AG04449 (cell line): ENCODE measurements at places on chromosomes 6 and 20.

GRCh38 chr6:27679964-27680694, 207.2 kb upstream of the ZNF184 start:
- no peak for DNase-seq

GRCh38 chr20:44068316-44069201, 118.4 kb downstream of the JPH2 start:
- DNase-seq: no peak

DNA sequence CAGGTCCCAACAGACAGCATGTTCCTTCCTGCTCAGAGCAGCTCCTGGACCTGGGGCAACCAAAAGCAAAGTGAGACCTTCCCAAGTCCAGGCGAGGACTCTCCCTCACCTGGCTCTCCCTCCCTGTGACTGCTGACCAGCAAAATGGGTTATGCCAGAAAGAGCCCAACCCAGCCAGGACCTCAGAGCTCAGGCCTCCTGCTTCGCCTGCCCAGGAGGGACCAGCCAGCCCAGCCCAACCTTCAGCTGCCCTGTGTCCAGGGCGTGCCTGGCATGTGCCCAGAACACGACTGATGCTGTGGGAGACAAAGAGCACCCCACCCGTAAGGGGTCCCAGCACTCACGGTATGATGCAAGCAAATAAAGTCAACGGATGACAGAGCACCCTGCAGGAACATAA, 74.0 kb upstream of the CST7 start:
- DNase-seq: no peak

DNA sequence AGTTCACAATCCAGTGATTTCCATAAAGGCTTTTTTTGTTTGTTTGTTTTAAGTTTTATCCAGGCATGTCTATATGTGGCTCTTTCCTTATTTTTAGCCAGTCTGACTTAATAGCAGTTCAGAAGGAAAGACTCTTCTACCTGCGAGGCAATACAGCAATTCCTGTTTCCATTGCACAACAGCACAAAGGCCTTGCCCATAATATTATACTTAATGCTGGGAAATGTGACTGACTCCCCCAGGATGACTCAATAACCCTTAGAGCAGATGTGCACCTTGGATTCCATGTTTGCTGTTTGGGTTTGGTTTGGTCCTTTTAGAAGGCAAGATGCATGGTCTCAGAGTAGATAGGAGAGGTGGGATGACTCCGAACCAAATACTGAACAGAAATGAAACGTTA, 184.1 kb downstream of the MTFR2 start:
- no peak for DNase-seq

DNA sequence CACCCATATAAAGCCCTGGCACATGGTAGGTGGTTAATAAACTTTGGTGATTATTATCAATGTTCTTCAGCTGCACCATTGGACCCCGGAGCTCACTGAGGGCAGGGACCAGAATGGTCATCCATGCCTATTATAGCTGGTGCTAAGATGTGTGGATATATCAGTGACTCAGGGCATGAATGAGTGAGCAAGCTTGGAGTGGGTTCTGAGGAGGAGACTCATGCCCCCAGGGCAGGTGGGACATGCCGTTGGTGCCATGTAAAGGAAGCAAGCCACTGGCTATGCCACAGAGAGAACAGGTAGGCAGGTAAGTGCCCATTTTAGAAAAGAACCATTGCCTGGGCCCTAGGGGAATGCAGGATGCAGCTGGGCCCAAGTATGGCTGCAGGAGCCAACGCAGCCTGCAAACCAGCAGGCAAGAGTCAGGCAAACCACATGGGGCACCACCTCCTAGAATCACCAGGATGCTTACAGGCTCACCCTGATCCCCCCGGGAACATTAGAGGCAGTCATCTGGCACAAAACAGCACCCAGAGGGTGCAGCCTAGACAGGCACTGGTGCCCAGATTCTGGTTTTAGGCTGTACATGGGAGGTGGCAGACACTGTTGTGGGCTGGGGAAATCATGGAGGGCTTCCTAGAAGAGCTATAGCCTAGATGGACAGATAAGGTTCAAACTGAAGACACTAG, 23.5 kb downstream of the PLAGL2 start:
- no peak for DNase-seq

DNA sequence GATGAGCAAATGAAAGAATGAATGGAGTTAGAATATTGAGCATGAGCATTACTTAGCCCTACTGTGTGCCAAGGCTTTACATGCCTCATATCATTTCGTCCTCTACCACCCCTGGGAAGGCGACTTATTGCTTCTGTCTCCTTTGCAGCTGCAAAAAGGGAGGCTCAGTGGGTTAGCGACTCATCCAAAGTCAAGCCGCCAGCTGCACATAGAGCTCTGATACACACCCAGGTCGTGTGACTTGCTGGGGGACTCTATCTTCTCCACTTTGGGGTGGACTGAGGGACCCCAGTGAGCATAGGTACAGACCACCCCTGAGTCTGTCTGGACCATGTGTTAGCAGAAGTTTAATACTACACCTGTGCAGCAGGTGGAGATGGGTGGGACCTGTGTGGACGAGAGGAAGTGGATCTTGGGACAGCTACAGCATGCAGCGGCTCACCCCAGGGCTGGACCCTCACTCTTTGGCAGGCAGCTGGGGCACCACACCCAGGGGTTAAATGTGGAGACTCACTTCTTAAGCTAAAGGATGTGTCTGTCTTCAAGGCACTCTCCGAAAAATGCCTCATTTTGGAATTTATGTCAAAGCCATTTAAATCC, 36.2 kb upstream of the ANGPT4 start:
- no peak for DNase-seq

- DNase-seq: no peak
Observed at GRCh38 chr20:40323361-40323794, 365.7 kb downstream of the MAFB start.

DNA sequence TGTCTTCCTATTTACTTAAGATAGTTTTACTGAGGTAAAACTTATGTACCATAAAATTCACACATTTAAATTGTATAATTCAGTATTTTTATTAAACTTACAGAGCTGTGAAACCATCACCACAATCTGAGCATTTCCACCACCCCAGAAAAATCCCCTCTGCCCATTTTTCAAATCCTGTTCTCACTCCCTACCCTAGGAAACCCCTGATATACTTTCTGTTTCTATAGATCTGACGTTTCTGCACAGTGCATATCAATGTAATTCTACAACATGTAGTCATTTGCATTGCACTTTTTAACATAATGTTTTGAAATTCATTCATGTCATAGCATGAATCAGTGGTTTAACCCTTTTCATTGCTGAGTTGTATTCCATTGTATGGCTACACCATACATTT, 96.7 kb upstream of the OPRM1 start:
- no peak for DNase-seq

DNA sequence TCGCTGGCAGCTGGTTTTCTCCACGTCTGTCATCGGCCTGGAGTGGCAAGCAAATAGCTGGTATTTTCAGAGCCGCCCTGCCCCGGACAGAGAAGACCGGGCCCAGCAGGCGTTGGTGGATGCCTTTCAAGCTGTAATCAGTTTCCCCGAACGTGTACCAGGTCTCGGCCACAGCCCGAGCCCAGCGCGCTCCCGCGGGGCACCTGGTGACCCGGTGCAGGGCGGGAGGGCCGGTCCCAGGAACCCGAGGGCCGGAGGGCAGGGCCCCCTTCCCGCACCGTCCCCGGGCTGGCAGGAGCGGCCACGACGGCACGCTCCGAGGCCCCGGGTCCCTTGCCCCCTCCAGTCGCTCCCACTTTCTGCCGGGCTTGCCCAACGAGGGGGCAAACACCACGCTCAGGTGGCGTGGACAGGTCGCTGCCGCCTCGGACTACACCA, 348 bp upstream of the PYGB start:
- no peak for DNase-seq

GRCh38 chr6:152309648-152310047, 327.5 kb downstream of the SYNE1 start:
- DNase-seq: no peak

GRCh38 chr20:9955646-9956045, 79.1 kb upstream of the ANKEF1 start:
- DNase-seq: no peak

DNA sequence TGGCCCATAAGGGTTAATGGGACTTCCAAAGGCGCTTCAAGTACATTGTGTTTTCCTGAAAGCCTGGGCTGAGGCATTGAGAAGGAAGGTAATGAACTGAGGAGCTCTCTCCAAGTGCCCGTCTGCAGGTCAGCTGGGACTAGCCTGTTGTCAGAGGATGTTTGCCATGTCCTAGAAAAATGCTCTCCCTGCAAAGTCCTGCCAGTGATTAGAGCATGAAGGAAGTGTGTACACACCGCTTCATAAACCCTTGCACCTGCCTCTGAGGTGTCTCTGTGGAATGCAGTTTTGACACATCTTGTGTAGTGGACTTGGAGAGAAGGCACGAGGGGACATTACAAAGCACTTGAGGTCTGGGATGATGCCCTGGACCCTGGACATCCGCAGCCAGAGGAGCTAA, 506.7 kb downstream of the KIF16B start:
- no peak for DNase-seq

DNA sequence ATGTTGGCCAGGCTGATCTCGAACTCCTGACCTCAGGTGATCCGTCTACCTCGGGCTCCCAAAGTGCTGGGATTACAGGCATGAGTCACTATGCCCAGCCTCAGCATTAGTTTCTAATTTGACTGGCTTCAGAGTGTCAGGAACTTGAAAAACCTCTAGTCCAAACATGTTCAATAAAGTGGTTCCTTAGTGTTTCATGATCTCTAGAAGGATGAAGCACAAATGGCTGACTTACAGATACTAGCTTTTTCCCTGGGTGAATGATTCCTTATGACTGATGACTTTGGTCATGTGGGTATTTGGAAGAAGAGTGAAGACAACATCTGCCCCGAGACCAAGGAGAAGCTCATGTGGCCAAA, 16.4 kb downstream of the GLYATL3 start:
- no peak for DNase-seq

DNA sequence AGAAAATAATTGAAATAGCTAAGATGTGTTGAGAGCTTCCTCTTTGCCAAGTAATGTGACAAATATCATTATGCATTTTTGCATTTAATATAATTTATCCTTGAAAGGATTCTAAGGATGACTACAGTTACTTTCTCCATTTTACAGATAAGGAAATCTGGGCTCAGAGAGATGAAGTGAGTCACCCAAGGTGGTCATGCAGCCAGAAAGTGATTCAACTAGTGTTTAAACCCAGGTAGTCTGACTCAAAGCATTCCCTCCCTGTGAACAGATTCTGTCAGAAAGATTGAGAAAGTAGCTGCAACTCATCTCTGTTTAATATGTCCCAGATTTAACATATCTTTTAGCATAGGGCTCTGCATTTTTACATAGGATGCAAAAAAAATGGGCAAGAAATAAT, 28.1 kb downstream of the NRSN1 start:
- no peak for DNase-seq

DNA sequence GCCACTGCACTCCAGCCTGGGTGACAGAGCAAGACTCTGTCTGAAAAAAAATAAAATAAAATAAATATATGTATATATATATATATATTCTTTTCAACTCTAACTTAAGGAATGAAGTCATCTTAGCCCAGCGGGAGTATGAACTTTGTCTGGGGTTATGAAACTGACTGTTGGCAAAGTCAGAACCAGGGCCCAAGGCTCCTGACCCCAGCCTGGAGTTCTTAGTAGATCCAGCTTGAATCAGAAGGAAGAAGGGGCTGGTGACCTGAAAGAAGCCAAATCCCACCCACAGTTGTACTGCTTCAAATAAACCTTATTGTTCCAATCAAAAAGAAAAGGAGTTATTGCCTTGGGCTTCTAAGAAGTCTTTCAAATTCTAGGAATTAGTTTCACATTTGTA, 83.1 kb upstream of the MAP7 start:
- DNase-seq: no peak

GRCh38 chr6:16136621-16137450, 8.0 kb downstream of the MYLIP start:
- no peak for DNase-seq

- no peak for DNase-seq
Observed at GRCh38 chr6:147868427-147869190, 360.1 kb downstream of the SAMD5 start.

DNA sequence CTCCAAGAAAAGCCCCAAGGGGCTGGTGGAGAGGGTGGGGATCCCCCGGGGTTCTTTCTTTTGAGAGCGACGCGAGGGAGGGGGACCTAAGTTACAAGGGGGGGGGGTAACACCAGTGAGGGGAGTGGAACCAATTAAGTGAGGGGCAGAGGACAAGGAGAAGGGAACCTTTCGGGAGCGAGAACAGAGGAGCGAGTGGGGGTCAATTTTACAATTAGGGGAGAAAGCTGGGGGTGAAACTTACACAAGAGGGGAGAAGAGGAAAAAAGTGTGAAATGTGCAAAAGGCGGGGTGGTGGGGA, 548 bp downstream of the SALL4 start:
- DNase-seq: no peak

GRCh38 chr6:170112583-170112860, 178.4 kb downstream of the DLL1 start:
- DNase-seq: no peak

DNA sequence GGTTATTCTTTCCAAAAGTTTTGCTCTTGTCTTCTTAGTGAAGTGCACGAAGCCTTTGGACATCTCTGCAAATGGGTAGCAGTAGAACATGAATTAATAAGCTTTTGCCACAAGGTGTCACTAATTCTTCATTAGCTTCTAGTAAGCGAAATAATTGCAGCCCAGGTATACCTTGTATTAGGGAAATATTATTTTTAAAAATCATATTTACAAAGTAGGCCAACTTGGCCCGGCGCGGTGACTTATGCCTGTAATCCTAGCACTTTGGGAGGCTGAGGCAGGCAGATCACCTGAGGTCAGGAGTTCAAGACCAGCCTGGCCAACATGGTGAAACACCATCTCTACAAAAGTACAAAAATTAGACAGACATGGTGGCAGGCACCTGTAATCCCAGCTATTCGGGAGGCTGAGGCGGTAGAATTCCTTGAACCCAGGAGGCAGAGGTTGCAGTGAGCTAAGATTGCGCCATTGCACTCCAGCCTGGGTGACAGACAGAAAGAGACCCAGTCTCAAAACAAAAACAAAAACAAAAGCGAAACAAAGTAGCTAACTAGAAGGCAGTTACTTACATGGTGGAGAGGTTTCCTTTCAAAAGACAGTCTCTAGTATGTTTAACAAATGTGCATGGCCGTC, 8.8 kb upstream of the RSPH3 start:
- no peak for DNase-seq

DNA sequence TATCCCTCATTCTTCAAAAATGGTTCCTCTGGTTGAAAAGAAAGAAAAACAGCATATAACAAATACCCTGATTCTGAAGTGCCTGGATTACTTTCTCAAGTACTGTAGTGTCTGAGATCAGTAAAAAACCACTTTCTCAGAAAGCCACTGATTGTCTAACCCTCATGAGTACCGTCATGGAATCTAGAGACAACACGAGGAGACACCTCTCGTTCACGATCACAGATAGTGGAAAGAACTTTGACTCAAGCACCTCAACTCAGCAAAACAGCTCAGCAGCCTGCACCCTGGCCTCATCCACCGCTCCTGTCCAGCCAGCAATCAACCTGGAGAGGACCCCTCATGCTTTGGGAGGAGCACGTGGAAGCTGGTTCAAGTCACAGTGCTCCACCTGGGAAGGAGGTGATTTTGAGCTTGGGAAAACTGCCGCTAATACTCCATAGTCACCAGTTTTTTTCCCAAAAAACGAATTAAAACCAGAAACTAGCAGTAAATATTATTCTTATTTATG, 1.0 kb downstream of the SCML4 start:
- no peak for DNase-seq
